ENCODE measurements at places on chromosomes 2 and 18. TPM values are rescaled to one million over a fixed set of nuclear protein-coding genes. Genes with fewer than 3 reads are reported as not detected.

Gene SDC1
- total RNA-seq: 45.5 TPM

GRCh38 chr2:148876595-148877402, 1.8 kb downstream of the KIF5C start:
- no peak for DNase-seq

DNA sequence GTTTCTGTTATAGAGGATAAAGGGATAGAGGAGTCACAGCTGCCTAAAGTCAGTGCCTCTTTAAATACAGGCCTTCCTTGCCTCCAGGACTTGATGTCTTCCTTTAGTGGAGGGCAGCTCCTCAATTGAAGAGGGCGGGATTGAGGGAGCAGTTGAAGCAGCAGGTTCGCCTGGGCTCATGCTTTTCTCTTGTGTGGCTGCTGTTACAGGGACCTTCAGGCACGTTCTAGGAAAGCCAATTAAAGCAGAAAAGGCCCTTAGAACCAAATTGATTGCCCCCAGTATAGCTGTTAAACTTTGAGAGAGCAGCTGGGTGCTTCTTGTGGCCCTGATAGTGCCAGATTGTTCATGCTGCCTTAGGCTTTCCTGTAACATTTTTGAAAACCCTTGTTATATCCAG, 42.0 kb upstream of the LTBP1 start:
- no peak for DNase-seq

DNA sequence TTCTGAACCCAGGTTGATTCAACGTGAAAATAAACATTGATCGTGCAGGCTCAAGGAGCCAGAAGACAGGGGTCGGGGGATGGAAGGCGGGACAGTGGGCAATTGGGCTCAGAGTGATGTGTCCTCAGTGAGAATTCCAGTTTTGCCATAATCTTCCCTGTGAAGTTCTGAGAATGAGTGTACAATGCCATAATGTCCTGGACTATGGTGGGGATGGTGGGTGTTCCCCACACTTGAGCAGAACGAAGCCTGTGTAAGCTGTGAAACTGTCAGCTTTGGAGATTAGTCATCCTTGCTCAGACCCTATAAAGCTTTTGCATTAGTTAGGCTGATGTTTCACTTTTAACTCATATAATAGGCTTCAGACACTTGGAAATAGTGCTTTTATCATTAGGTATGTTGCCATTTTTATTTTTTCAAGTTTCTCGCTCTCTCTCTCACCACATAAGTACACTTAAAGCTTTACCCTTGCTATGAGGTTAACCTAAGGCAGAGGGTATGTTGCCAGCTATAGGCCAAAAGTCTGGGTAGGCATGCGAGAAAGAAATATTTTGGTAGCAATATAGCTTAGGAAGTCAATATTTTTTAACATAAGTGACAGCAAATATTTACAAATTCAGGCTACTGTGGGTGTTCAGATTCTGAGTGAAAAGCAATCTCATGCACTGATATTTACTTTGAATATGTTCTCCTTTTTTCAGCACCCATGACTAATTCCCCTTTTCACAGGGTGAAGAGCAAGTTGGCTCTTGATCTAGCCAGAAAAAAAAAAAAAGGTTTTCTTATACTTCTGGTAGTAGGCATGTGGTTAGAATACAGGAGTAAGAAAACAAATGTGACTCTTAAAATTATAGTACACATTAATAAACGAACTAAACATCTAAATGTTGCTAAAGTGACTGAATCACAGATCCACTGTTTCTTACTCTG, 47.2 kb downstream of the CDC42EP3 start:
- DNase-seq: no peak

- no peak for DNase-seq
These were observed 639.9 kb upstream of the PIK3C3 start for GRCh38 chr18:41315134-41315533.

- DNase-seq: no peak
These were observed 32.5 kb downstream of the CCDC68 start for GRCh38 chr18:54926593-54927325.

GRCh38 chr18:36649205-36649604, 179.6 kb downstream of the TPGS2 start:
- no peak for DNase-seq

Gene C2orf72
- 0.77 TPM for total RNA-seq

Gene SCN7A
- 2.2 TPM for total RNA-seq

Gene FBXO48
- total RNA-seq: 0.77 TPM

- no peak for DNase-seq
These were observed 29.3 kb downstream of the SOS1 start for GRCh38 chr2:39091543-39091942.

Gene SOWAHC
- total RNA-seq: 16.8 TPM

Gene GKN1
- total RNA-seq: not detected

DNA sequence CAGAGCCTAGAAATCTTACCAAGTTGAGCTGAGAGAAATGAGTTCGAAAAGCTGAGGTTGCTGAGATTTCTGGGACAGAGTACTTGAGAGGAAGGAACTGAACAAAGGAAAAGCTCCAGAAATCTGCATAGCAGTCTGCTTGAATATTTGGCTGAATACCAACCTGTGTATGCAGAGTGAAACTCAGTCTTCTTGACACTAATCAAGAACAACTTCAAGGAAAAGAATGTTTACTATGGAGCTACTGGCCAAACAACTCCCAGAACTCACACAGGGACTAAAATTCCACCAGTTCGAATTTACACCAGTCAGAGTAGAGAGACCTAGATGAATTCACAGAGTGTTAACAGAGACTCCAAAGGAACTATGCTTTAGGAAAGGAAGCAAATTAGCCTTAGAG, 66.5 kb downstream of the USP37 start:
- no peak for DNase-seq

- DNase-seq: no peak
These were observed 40.4 kb downstream of the PTPN2 start for GRCh38 chr18:12843420-12844350.

Gene KCNG2
- total RNA-seq: not detected

Gene ASB18
- not detected for total RNA-seq

Gene CCDC68
- not detected for total RNA-seq

- no peak for DNase-seq
These were observed 251.7 kb downstream of the LRRTM4 start for GRCh38 chr2:77270433-77270832.

DNA sequence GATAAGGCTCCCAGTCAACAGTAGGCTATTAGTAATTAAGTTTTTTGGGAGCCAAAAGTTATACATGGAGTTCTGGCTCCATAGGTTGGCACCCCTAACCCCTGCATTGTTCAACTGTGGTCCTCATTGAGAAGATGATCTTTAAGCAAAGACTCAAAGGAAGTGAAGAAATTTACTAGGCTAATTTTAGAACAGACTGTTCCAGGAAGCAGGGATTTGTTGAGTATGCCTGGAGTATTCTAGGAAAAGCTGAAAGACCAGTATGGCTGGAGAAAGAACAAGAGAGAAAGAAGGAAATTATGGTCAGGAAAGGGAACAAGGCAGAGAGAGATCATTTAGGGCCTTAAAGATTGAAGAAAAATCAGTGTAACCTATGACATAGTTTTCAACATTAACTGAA, 125.1 kb downstream of the PMAIP1 start:
- no peak for DNase-seq

DNA sequence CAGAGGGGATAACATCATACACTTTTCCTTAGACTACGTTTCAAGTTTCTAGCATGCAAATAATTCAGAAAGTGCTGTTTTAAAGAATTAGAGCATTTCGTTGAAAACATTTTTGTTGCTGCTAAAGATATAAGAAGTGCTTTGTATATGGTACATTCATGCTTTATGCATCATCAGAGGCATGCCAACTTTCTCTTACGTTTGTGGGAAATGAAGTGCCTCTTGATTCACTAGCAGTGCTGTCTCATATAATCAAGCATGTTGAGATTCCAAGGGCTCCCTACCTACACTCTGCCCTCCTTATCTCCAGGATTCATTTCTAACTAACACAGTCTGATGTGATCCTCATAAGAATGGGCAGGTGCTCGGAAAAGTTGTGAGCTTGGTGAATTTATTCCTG, 748.6 kb upstream of the DDX18 start:
- no peak for DNase-seq

GRCh38 chr18:28916456-28916855, 739.5 kb upstream of the CDH2 start:
- DNase-seq: no peak
